ENCODE measurements at places on chromosomes 2 and 18.

GRCh38 chr2:191516260-191516659 lies 161.7 kb upstream of the NABP1 start:
- no peak for DNase-seq

DNA sequence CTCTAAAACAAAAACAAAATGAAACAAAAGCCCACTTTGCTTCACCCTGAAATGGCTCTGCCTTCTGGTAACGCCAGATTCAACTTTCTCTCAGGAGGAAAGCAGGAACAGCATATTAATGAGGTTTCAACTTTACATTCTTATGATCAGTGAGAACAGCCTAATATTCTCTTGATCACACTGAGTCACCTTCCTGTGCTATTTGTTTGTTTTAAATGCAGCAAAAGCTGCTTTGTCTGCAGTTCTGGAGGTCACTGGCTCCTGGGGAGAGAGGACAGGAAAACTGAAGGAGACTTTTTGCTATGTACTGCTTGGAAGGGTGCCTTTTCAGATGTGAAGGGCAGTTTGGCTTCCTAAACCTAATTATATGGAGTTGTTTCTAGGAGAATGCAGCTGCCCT lies 48.1 kb downstream of the MAIP1 start:
- DNase-seq, result no peak

GRCh38 chr2:145431181-145431951 lies 911.4 kb upstream of the ZEB2 start:
- no peak for DNase-seq

DNA sequence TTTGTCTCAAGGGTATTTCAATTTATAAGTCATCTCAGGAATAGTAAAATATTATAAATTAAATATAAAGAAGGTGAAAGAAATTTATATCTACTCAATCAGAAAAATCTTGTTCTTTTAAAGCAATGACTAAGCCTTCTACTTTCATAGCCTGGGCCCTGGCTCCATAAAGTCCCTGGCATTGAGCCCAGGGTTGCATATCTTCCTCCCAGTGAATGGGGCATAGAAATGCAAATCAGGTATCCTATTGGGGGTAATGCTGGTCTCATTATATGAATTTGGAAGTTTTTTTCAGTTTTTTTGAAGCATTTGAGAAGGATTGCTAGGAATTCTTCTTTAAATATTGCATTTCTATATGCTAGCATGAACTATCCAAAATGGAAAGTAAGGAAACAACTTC lies 73.9 kb upstream of the MC2R start:
- no peak for DNase-seq

DNA sequence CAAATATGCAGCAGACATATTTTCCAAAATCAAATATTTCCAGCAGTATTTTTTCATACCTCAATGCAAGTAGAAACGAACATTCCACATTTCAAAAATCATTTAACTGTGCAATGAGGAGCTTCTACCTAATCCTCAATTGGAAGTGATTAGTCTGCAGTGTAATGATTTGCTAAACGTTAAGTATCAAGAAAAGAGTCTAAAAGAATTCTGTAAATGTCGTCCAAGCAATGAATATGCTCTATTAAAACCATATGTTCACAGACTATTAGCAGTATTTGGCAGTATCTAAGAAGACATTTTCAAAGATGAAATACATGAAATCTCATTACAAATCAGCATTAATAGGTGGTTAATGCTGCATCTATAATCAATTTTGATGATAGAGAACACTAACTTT lies 15.9 kb downstream of the DYM start:
- no peak for DNase-seq

DNA sequence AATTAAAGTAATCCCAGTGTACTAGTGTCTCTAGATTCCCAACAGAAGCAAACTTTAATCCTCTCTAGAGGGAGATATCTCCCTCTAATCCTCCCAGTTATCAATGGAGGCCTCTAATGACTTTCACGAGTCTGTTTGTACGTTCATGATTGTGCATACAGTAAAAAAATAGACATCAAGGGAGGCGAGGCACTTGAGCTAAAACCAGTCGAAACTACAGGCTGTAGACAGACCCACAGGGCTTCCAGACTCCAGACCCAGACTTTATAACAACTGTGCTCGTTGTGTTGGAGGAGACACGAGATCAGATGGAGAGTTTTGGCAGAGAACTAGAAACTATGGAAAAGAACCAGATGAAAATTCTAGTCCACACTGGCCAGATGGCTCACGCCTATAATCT lies 7.0 kb downstream of the DGKD start:
- DNase-seq, result no peak
